ENCODE measurements at places on chromosomes 6 and 20.

DNA sequence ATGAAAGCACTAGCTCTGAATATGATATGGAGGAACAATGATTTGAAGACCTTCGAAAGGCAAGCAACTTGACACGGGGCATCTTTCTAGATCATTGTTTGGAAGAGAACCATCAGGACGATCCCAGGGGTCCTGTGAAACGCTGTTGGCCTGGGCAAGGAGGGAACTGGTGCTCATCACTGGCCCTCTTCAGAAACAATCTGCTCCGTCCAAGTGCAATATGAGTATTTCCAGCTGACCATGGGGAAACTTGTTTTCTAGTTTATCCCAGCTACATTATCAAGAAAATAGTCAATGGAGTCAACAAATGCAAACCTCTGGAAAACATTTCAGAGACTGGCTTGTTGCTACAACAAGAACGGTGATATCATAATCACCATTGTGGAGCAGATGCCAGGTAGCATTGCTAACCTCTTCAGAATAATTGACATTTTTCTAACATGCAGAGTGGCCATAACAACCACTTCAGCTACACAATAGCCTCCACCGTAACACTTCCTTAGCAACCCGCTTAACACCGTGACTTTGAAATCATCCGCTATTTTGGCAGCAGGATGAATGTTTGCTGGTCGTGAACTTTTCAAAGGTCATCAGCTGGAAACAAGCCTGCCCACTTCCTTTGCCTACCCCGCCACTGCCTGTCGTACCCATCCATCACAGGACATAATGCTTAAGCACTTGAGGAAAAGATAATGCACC is 112.0 kb upstream of the PDE10A start:
- no peak for DNase-seq

DNA sequence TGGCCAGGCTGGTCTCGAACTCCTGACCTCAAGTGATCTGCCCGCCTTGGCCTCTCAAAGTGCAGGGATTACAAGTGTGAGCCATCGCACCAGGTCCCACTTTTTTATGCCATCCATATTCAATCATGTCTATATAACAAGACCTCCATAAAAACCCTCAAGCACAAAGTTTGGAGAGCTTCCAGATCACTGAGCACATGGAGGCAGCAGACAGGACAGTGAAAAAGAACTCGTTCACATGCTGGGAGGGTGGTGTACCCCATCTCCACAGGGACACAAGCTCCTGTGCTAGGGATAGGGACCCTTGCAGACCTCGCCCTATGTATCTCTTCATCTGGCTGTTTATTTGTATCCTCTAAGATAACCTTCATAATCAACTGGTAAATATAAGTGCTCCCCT is 30.3 kb downstream of the KIF13A start:
- DNase-seq, result no peak

- no peak for DNase-seq
These were observed 206.7 kb upstream of the AGPAT4 start for GRCh38 chr6:161480421-161481155.

DNA sequence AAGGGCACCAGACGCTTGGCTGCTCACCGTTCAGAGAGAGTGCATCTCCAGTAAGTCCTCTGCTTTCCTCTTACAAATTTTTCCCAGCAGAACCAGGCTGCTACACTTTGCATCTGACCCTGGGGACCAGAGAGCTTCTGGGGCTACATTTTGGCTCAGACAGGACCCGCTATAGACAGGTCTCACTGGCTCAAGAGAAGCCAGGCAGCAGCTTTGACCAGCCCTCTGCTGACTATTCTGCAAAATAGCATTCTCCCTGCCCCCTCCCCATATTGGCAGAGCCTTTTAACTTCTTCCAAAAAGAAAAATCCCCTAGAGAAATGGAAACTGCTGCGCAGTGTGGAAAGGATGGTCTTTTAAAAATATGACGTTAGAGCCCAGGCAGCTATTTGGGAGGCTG is 37.2 kb downstream of the CPXM1 start:
- no peak for DNase-seq

GRCh38 chr20:3763671-3764601 is 3.6 kb downstream of the ADISSP start:
- no peak for DNase-seq

DNA sequence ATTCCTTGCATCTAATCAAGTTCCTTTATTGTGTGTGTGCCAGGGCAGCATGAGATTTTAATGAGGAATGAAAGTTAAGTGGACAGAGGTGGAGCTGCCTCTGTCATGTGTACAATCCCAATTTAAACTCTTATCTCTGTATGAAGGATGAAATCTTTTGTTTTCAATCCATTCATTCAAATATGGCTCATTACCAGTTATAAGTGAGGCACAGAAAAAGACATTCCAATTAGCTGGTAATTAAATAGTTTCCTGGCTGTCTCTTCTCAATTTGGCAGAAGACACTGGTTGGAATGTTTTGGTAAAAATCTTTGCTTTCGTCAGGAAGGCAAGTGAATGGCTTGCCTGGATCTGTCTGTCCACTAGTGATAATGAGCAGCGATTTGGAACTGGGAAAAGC is 46.4 kb downstream of the CLVS2 start:
- DNase-seq, result no peak

DNA sequence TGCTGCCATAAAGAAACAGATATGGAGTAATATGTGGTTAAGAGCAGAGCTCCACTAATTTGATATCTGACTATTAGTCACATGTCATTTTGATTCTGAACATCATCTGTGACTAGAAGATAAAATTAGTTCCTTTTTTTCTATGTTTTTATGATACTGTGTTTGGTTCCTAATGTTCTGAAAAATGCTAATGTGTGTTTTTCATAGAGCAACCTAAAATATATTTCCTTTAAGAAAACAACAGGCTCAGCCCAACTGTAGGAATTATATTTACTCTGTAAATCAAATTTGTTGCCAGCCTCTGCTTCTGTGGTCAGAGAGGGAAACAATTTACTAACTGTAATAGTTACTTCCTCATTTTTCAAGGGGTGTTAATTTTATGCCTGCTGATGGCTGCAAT is 33.3 kb upstream of the TXLNB start:
- DNase-seq, result no peak

DNA sequence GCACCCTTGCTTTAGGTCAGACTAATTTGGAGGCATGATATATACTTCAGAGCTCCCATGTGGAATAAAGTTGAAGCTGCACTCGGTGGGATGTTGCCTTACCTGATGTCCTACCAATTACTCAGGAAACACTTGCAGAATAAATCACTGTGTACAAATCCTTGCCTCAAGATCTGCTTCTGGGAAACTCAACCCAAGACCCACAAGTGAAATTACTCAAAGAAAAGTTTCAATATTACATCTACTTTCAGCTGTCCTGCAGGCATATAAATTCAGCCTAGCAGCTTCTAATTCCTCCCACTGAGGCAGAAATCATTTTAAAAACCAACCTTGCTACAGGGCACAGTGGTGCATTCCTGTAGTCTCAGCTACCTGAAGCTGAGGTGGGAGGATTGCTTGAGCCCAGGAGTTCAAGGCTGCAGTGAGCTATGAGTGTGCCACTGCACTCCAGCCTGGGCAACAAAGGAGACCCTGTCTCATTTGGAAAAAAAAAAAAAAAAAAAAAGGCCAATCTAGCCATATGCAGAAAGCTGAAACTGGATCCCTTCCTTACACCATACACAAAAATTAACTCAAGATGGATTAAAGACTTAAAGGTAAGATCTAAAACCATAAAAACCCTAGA is 20.7 kb upstream of the DCDC2 start:
- no peak for DNase-seq

- DNase-seq, result peak; percentile 52
These were observed at the start of gene KHDC1 for GRCh38 chr6:73262671-73263569. TSS of gene KHDC1 (minus strand) at chr6:73263196. CDS start at chr6:73242517, 20,679 bp downstream.

- DNase-seq, result no peak
These were observed 74.0 kb downstream of the ZBTB2 start for GRCh38 chr6:151317103-151317994.

- DNase-seq, result no peak
These were observed 115.4 kb downstream of the ISM1 start for GRCh38 chr20:13336308-13337089.

DNA sequence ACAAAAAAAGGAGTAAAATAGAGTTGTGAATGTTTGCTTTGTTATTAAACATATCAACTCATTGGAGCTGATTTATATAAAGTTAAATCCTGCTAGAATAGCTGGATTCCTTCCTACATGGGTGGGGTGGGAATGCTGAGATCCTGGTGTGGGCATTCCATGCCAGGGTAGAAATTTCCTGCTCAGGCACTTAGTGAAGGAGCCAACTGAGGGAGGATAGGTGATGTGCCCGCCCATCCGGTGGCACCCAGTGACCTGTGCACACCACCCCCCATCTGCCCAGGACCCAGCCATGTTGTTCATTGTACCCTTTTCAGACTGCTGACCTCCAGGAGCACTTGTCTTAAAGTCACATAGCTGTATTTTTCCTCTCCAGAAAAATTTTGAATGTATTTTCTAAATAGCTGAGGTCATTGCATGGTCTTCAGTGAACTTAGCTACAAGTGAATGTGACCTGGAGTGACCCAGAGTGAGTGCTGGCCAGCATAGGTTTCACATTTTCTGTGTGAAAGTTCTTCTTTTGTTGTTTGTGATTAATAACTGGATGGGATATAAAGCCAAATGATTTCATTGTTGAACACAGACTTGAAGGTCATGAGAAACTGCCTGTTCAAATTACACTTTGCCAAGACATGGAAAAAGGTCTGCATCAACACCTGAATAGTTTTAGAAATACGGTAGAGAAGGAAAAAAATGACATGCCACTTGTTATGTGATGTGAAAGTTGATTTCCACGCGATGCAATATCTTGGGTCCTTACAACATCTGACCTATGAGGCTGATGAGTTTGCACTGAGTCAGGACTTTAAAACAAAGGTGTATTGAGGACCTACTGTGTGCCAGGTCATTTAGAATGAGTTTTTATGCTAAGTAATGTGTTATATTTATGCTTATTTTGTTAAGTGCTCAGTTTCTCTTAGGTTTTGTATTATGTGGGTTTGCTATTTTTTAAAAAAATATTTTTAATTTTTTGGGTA is 77.2 kb downstream of the UTRN start:
- no peak for DNase-seq

DNA sequence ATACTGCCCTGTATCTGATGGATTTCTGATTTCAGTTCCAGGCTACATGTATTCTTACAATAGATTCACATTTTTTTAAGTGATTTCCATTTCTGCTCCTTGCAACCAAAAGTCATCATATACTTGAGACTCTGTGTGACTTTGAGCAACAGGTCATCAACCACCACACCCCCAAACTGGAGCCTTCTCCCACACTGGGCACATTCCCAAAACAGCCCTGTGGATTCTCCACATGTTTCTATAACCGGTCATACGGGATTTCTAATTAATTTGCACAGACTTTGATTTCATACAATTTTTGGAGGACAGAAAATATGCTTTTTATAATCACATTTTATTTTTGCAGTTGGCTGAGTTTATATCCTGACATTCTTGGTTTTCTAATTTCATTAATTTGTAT is 317.2 kb upstream of the ID4 start:
- no peak for DNase-seq

DNA sequence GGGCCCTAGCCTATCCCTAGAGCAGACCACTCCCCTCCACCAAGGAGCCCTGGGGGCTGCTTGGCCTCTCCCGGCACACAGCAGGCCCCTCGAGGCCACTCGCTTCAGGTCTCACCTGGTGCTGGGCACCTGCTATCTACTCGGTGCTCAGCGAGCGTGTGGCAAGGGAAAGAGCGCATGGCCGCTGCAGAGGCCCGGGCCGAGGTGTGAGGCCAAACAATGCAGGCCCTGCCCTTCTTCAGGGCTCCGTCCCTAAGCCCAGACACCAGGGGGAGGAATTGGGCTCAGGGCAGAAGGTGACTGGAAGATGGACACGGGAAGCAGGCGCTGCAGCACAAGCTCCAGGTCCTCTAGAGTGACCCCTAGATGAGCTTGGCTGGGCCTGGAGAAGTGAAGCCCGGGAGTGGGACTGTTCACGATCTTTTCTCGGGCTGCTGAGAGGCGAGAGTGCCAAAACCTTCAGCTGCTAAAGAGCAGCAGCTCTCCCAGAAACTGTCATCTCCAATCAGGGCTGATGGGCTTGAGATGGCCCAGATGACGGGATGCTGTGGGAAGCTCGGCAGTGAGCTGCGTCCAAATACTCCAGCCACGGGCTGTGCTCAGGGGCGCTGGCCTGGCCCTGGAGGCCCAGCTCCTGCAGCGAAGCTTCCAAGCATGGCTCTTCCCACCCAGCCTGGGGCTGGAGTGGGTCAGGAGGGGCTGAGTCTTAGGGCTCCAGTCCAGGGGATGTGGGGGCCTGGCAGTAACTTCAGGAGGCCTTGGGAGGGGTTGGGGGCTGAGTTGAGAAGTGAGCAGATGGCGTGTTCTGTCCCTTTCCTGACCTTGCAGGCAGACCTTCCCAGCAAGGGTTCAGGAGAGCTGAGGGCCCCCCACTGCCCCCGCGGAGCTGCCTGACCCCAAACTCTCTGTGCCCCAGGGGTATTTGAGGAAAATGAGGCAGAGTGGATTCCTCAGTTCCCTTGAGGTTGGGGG is 43.7 kb downstream of the APCDD1L start:
- no peak for DNase-seq

- DNase-seq, result no peak
These were observed 9.3 kb downstream of the HLA-DOA start for GRCh38 chr6:33000055-33000454.

DNA sequence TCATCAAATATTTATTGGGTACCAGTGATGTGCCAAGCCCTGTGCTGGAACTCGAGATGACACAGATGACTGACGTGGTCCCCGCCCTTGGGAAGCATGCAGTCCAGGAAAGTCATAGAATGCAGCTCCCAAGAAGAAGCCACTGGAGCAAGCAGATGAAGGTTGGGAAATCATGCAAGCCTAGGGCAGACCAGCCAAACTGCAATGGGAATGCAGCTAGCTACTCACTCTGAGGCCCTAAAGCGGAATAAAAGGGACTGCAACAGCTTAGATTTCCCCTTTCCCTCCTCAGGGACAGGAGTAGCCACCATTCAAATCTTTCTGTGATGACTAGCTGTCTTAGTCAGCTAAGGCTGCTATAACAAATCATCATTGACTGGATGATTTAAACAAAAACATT is 152.2 kb downstream of the MAFB start:
- DNase-seq, result no peak

DNA sequence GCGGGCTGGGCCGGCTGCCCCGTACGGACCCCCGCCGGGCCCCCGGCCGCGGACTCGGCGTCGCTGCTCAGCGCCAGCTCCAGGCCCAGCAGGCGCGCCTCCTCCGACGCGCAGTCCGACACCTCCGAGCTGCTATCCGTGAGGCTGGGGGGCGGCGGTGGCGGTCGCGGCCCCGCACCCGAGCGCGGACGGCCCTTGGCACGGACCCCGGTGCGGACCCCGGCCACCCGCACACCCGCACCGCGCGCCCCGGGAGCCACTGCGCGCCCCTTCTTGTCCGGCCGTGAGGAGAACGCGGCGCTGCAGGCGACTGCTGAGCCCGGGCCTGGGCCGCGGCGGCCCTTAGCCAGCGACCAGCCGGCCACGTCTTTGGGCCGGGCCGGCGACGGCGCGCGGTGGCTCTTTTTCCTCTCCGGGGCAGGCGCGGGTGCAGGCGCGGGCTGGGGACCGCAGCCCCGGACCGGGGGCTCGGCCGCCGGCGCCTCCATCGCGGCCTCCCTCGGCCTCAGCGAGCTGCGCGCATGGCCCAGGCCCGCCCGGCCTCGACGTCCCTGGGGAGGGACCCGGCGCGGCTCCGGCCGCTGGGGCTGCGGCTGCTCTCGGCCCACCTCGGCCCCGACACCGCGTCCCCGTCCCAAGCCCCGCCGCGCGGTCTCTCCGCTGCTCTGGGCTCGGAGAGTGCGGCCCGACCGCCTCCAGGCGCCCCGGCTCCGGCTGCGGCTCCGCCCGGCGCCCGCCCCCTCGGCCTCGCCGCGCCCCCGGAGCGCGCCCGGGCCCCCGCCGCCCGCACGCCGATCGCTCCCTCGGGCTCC is 12.9 kb upstream of the TLDC2 start:
- no peak for DNase-seq

- no peak for DNase-seq
These were observed 175.5 kb downstream of the BCAS1 start for GRCh38 chr20:53894707-53895384.

All from CD4-positive, alpha-beta T cell treated with Interleukin-15 for 4 hours (primary cell).